Activated CD4-positive, alpha-beta T cell treated with anti-CD3 and anti-CD28 coated beads for 4 hours (primary cell): ENCODE measurements at places on chromosomes 3 and 15.
A peak's percentile ranks its signal among the peaks of the same experiment; 100 is the strongest.

DNA sequence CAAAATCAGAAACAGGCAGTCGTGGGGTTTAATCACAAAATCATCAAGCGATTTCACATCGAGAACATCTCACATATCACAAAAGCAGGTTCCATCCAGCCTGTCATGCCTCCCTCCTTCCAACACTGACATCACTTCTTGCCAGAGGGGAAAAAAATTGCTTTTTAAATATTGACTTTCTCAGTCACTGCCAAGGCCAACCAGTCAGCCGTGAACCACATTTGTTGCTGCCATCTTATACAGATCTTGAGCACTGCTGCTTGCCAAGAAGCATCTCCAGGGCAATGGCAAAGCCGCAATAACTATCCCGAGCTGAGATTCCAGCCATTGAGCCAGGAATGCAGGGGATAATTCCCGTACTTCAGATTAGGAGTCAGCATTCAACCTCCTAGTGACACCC, 174.6 kb downstream of the ANXA2 start:
- DNase-seq = no peak

GRCh38 chr3:39216176-39216790, 23.9 kb upstream of the XIRP1 start:
- no peak for DNase-seq

DNA sequence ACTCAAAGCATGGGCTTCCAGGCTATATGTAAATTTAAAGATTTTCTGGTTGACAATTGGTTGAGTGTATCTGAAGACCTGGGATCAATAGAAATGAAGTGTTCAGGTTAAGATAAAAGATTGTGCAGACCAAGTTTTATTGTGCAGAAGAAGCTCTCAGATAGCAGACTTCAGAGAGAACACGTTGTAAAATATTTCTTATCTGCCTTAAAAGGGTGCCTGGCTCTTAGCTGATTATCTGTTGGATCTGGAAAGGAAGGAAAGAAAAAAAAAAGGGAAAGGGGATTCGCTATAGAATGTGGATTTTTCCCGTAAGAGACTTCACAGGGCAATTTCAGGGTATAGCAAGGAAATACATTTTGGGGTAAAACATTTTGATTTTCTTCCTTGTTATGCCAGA, 523.2 kb downstream of the EDEM1 start:
- DNase-seq = no peak

DNA sequence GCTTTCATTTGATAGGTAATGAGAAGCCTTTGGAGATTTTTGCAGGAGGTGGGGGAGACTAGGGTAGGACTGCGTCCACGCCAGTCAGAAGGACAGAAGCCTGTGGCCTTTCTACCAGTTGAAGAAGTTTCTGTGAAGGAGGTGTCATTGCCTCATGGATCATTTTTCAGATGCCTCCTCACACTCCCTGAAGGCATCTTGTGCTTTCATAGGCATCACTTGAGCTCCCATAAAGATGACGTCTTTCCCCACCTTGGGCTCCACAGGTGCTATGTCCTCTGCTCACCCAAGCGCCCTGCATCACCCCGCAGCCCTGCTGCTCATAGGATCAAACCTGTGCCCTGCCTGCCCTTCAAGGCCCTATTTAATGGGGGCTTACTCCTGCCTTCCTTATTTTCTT, 7.5 kb upstream of the ITGA11 start:
- DNase-seq = no peak

GRCh38 chr15:43132830-43133429, 456 bp upstream of the TMEM62 start:
- DNase-seq = no peak

- DNase-seq = no peak
Observed at GRCh38 chr3:20668411-20668810, 482.4 kb upstream of the SGO1 start.

DNA sequence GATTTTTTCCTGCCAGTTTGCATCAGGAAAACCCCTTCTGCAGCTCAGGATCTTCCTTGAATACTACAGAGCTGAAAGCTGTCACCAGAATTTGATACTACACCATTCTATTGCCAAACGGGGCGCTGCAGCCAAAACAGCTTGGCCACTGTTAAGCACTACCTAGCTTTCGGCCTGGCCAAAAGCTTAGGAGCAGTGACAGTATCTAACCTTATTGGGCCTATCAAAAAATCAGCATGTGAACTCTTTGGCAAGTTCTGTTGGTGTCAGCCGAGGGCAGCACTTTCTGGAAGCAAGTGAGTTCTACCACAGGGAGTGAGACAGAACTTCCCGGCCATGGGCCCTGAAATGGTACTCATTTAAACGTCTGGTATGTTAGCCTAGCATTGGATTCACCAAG, 16.1 kb upstream of the GYG1 start:
- no peak for DNase-seq

DNA sequence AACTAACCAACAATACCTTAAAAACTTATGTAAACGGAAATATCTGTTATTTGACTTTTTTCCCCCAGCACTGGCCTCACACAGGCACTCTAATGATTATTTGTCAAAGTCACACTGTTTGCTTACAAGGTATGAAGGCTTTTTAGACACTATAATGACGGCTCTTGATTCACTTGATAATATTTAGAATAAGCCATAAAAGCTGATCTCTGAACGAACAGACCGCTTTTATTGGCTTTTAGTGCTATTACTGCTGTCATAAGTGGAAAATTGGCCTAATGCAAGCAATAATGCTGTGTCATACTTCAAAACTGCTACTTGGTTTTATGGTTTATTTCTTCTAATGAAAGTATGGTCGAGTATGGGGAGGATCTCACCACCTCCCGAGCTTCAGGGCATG, 35.1 kb downstream of the MDFIC2 start:
- no peak for DNase-seq

DNA sequence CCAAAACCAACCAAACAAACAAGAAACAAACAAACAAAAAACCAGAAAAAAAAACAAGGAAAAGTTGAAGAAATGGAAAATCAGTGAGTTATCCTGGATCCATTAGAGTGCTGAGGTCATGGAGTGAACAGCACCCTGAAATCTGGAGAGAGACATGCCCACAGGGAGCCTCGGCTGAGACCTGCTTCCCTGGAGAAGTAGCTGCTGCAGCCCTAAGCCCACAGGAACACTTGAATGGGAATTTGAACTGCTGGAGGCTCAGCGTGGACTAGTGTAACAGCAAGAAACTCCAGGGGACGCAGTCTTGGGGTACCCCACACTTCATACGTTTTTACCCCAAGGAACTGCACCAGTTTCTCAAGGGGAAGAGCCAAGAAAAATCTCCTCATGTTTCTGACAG, 144.1 kb upstream of the UBE3A start:
- no peak for DNase-seq

GRCh38 chr15:91140601-91141000, 40.5 kb downstream of the SV2B start:
- DNase-seq = no peak

DNA sequence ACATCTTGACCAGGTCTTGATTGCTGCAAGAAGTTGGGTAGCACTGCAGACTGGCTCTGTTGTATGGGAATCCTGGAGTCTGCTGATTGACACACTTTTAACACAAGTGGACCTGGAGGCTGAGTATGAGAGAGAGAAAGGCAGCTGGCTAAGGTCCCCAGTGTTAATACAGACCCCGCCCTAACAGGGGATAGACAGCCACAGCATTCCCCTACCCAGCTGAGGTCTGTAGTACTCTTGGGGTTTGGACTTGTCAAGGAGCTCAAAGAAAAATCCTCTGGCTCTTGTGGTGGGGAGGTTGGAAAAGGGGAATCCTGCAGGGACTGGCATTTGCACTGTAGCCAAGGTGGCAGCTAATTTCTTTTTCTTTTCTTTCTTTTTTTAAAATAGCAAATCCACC, 192.7 kb downstream of the ZNF621 start:
- no peak for DNase-seq

DNA sequence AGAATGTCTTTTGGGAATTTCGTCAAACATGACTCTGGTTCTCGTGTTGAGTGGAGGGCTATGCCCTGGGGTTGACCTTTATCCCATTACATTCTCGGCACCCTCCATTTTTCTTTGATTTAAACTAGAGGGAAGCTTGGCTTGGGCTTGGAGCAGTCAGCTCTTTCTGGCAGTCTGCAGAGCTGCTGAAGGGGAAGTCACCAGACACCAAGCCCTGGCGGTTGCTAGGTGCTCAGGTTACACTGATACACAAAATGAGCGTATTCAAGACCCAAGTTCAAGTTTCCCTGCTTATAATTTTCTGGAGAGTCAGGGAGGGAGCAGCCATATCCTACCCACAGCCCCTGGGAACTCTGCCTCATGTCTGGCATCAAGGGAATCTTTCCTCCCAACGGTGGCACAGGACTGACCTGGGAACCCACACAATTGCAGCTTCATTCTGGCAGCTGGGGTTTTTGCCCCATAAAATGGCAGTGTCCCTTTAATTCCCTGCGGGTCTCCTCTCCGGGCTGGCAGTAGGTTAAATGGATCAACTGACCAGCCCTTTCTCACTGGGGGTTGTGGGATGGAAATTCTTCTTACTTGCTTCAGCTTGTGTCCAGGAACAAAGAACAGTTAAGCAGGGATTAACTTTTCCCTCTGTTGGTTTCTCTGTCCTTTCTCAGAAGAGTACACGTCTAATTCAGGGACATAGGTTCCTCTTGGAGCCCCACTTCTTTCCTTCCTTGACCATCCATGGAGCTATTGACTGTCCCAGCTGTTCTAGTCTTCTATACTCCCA, 110.0 kb upstream of the DLG1 start:
- no peak for DNase-seq

GRCh38 chr3:21120826-21121225, 630.2 kb downstream of the ZNF385D start:
- no peak for DNase-seq

DNA sequence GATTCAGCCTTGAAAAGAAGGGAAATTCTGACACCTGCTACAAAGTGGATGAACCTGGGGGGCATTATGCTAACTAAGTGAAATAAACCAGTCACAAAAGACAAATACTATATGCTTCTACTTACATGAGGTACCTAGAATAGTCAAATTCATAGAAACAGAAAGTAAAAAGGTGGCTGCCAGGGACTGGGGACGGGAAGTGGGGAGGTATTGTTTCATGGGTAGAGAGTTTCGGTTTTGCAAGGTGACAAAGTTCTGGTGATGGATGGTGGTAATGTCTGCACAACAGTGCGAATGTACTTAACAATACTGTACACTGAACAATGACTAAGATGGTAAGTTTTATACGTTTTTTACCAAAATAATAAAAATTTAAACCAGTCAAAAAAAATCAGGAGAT, 4.8 kb downstream of the IDH2 start:
- DNase-seq = peak; percentile 55

DNA sequence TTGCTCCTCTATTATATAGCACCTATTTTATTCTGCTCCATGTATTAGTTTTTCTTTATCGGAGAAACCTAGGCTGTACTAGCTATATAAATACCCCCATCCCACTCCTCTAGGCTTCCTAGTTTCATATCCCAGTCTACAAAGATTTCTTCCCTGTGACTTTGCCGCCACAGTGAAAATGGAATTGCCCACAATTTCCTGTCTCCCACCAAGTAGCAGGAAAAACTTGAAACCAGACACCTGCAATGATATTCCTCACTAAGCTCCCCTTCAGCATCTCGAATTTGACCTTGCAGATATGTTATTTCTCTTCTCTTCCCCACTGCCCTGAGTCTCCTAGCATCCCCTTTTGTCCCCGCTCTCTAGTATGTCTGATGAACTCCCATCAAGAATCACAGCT, 685.8 kb upstream of the CCDC54 start:
- no peak for DNase-seq

- DNase-seq = no peak
Observed at GRCh38 chr3:117219296-117219695, 509.7 kb downstream of the TUSC7 start.

GRCh38 chr15:72271895-72272212, 500 bp downstream of the PARP6 start:
- no peak for DNase-seq

DNA sequence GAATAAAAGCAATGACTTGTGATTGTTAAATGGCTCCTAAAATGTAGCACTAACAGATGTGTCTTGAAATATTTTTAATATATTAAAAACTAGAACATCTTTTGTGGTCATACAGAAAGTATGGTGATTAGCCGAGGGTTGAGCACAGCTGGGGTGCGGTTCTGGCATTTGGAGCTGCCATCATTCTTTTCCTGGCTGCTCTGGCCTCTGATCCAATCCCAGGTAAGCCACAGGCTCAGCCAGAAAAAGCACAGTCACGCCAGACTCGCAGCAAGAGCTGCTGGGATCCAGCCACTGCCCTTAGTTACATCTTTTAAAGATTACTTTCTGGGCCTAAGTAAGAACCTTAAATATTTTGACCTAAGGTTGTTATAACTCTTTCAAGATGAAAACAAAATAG, 196.8 kb downstream of the PLCL2 start:
- no peak for DNase-seq

DNA sequence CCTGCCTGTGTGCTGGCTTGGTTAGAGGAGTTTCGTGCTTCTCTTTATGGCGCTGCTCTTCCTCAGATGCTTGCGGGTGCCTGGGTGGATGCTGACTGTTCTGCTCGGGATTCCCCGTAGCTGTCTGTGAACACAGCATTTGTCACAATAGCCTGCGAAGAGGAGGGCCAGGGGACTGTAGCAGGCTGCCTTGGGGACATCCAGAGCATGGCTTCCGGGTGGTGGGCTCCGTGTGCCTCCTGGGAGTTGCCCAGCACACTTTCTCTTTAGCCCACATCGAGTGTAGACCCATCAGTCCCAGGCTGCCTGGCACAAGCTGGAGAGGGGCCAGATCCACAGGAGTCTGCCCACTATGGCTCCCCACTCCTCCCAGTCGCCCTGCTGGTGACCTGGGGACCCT, 22.4 kb downstream of the LRRK1 start:
- no peak for DNase-seq

- DNase-seq = no peak
Observed at GRCh38 chr3:86937306-86937791, 53.6 kb downstream of the VGLL3 start.

- DNase-seq = no peak
Observed at GRCh38 chr3:142077859-142078500, 71.4 kb downstream of the TFDP2 start.

DNA sequence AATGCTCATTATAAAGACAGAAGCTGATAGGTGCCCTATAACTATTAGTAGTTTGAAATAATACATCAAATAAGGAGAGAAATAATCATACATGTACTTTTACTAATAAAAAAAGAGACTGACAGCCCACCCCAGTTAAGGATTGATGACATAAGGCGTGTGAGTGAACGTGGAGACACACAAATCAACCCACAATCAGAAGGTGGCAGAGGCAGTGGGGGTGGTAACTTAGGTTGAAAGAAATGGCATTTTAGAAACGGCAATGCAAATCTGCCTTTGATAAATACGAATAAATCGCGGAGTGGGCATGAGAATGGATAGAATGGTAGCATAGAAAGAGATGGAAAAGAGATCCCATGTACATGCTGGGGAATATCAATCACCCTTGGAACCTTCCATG, 256.2 kb upstream of the ATP10A start:
- no peak for DNase-seq
